ENCODE measurements at places on chromosomes 2 and 18.

GRCh38 chr2:111219285-111219684 lies 98.6 kb downstream of the BCL2L11 start:
- no peak for DNase-seq

DNA sequence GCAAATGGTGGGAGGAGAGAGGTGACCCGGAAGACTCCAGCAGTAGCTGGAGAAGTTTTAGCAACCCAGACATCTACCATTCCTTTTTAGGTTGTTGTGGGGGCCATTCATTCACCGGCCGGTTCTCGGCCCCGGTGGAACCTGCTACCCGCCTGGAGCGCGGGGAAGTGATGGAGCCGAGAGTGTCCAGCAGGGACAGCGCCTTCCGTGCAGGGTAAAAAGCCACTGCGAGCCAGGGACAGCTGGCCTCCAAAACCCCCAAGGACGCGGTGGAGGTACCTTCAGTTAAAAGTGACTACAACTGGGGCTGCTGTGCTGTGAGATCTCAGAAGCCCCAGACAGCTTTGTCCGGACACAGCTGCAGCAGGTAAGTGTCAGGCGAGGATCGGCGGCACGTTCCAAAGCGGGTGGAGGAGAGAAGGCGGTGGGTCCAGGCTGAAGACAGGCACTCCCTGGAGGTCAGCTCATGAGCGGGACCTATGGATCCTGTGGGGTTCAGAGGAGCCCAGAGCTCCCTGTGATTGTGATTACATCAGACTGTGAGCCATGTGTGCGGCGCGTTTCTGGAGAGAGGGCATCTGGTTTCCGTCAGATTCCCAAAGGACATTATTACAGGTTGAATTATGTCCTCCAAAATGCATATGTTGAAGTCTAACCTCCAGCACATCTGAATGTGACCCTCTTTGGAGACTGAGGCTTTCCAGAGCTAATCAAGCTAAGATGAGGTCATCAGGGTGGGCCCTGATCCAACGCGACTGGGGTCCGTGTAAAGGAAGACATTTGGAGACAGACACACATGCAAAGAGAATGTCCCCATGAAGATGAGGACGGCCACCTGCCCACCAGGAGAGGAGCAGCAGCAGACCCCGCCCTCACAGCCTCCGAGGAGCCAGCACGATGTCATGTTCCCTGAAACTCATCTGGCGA lies 276.3 kb downstream of the EIPR1 start:
- DNase-seq = no peak

DNA sequence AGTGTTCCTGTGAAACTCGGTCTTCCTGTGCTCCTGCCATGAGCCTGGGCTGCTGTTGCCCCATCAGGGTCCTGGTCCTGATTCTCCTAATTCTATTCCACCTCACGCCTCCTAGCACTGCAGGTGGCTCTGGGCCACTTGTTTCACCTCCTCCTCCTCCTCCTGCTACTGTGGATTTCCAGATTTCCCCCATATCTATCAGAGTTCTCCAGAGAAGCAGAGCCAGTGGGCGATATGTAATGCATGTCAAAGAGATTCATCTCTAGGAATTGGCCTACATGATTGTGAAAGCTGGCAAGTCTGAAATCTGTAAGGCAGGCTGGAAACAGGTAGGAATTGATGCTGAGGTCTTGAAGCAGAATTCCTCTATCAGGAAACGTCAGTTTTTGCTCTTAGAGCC lies 45.3 kb downstream of the CHRNA1 start:
- no peak for DNase-seq

GRCh38 chr2:74768401-74768914 lies 65.5 kb upstream of the HK2 start:
- peak; percentile 62 for DNase-seq

GRCh38 chr2:107785756-107786155 lies 40.9 kb upstream of the RGPD4 start:
- DNase-seq = no peak

- peak; percentile 72 for DNase-seq
These were observed 78.4 kb downstream of the TRIM43 start for GRCh38 chr2:95670167-95670566.

GRCh38 chr18:42287047-42287446 lies 332.0 kb downstream of the PIK3C3 start:
- DNase-seq = no peak

- DNase-seq = no peak
These were observed 914 bp upstream of the IWS1 start for GRCh38 chr2:127527001-127527804.

GRCh38 chr2:8469709-8470493 lies 212.0 kb upstream of the ID2 start:
- DNase-seq = no peak

DNA sequence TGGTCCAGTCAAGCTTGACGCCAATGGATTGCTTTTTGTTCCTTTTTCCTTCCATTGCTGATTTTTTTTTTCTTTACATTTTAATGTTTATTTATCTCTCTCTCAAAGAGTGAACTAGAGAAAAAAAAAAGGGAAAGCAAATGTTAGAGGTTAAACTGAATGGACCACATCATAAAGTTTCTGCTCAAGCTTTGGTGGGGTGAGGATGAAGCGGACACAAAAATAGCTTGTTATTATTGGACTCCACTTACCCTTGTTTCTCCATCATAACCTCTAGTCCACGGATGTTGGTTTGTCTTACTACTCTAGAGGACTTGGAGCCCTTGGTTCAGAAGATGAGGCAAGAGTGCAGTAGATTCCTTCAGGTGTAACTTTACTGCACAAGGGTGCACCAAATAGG lies 27.6 kb upstream of the CERS6 start:
- DNase-seq = no peak

DNA sequence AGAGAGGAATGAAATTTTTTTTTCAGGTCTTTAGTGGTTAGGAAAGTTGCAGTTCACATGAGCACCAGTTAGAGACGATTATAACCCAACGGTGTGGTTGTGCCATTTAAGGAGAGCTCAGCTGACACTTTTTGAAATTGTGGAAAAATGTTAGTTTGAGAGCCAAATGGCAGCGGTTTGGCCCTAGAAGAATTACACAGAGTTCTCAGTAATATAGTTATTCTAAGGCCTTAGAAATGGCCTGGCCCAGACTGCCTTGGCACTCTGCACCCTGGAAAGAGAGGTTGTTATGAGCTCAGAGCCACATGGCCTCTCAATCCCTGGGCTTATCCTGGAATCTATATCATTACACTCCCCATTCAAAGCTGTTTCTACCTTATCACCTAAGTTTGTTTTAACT lies 117.4 kb downstream of the RHBDD1 start:
- no peak for DNase-seq

- no peak for DNase-seq
These were observed 61.2 kb downstream of the WDSUB1 start for GRCh38 chr2:159225025-159226016.

DNA sequence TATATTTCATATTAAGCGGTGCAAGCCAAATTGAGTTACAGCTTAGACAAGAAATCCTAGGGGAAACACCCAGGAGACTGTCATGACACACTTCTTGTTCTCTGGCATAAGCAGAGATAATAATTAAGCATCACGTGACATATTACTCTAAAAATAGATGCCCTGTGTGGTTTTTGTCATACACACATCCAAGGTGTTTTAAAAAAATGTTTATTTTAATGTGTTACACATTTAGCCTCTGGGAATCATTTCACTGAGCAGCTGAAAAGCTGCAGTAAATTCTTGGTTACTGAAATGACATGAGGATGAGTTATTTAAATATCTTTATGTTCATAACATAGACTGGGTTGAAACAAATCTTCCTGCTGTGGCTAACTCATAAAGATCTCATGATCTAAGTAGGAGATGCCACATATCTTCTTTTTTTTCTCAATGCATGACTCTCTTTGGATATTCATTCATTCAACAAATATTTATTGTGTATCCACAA lies 38.0 kb upstream of the ERMN start:
- DNase-seq = peak; percentile 68

DNA sequence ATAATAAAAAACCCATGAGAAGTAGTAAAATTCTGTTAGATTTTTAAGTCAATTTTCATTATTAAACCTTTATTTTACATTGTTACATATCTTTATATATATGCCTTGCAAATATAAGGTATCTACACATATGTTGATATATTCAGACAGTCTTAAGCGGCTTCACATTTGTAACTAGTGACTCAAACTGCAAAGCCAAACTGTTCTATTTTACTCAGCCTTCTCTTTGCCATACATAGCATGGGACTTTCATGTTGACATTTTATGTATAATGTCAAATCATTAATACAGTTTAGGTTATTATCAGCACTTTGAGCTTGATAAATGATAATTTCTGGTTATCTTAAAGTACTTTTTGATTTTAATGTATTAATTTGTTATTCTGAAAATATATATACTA lies 125.0 kb upstream of the WDSUB1 start:
- DNase-seq = no peak

DNA sequence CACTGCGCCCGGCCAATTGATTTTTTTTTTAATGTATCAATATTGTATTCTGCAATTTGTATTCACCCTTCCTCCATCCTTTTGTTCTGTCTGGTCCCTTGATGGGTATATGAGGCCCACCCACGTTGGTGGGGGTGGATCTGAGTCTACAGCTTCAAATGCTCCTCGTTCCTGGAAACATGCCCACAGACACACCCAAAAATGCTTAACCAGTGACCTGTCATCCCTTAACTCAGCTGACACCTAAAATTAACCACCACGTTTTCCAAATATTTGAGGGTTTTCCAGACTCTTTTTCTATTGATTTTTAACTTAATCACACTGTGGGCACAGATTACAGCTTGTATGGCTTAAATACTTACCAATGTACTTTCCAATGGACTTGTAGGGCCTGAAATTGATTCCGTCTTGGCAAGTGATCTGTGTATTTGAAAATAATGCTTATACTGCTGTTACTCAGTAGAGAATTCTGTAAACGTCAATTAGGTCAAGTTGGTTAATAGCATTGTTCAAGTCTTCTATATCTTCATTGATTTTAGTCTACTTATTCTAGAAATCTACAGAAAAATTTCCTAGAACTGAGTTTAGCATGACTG lies 34.4 kb upstream of the CYP27C1 start:
- DNase-seq = peak; percentile 72

DNA sequence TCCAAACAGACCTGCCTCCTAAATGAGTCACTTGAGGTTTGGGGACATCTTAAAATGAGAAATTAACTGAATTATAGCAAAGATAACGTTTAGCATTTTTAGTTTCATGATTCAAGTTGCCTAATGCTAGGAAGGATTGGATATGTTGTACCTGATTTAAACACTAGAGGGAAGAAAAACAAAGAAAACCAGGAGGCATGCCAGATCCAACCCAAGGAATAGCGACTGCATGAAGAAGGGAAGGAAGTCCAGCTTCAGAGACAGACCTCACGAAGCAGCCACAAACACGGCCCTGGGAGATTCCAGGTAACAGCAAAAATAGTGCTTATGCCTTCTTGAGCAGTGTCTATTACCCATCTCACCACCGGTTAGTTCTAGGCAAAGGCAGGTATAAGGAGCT lies 499.9 kb upstream of the SPHKAP start:
- DNase-seq = peak; percentile 70

GRCh38 chr2:113232740-113233139 lies 46.0 kb downstream of the PAX8 start:
- DNase-seq = no peak

- DNase-seq = no peak
These were observed 569.4 kb upstream of the SALL3 start for GRCh38 chr18:78410094-78410786.

DNA sequence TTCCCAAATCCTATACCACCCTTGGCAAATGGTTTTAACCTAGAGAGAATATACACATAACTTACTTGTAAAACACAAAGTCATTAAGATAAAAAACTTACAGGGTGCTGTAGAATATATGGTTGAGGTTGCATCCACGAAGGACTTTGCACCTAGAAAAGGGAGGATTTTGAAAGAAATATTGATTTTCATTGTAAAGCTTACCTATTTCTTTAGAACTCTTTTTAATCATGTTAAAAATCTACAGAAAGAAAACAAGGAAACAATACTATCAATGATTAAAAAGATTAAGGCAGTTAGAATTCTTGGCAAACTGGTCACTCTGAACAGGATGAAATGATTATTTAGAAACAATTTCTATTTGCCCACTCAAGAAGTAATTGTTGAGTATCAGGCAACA lies 81.1 kb upstream of the ITGB6 start:
- DNase-seq = no peak

DNA sequence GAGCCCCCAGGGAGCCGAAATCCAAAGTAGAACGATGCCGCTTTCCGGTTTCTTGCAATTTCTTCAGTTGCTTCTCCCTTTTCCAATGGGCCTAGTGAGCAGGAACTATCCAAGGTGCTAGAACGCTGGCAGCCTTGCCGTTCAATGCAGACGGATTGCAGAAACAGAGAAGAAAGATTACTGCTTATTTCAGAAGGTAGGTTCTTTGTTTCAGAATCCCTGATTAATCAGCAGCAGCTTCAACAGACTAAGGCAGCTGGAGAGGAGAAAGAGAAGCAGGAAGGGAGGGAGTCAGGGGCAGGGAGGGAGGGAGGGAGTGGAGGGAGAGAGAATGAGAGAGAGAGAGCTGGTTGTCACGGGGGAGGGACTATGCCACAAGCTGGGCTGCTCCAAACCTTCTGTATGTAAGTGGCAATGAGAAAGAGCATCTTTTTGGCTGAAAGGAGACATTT lies 576 bp downstream of the NYAP2 start:
- peak; percentile 56 for DNase-seq

DNA sequence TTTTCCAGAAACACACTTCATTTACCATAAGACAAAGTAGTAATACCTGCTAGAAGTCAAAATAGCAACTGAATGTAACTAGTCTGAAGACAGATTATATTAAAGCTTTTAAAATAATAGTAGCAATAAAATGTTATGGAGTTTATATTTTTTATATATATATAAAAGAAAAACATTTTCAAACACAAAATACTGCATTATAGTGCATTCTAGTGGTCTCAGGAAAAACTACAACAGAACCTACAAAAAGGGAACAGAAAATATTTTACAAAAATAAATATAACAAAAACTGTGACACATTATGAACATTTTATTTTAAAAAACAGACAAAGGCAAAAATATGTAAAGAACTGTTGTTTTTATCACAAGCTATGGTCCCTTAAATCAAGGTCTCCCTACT lies 48.0 kb downstream of the STRN start:
- DNase-seq = no peak

DNA sequence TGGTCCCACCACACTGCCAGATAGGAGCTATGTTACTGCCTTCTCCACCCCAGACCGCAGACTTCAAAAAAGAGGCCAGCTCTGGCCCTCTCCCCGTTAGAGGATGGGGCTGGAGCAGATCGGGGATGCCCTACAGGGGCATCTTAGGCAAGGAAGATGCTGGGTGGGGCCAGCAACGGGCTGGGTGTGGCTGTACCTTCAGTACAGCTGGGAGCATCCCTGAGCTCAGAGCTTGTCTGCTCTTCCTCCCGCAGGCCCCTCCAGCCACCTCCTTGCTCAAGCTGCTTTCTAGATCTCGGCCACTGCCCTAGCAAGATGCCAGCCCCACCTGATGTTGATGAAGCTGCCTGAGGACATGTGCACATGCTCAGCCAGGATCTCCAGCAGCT lies 9.8 kb downstream of the PTPRN start:
- no peak for DNase-seq

- DNase-seq = no peak
These were observed 11.8 kb upstream of the CTAGE1 start for GRCh38 chr18:22429564-22429963.

- no peak for DNase-seq
These were observed 137.1 kb downstream of the LTBP1 start for GRCh38 chr2:33083699-33084387.

GRCh38 chr18:47883771-47884413 lies 46.6 kb downstream of the SMAD2 start:
- DNase-seq = peak; percentile 62

GRCh38 chr2:147843391-147843863 lies 1.4 kb upstream of the ACVR2A start:
- no peak for DNase-seq
